ENCODE measurements at places on chromosomes 11 and 22.

- H3K4me1 ChIP-seq, result no peaks in the 10 kb centered on the region
- H3K27ac ChIP-seq, result no peak overlapping the region
- no peak overlapping the region for H3K4me3 ChIP-seq
Observed at GRCh38 chr22:23256986-23257888, 76.9 kb downstream of the BCR start.

GRCh38 chr22:19042285-19043120, 79.7 kb downstream of the DGCR2 start:
- H3K27ac ChIP-seq, result no peak overlapping the region
- H3K36me3 ChIP-seq, result peaks cover 89% of the 10 kb centered on the region
- no peaks in the 10 kb centered on the region for H3K4me1 ChIP-seq
- H3K27me3 ChIP-seq, result no peaks in the 10 kb centered on the region
- DNase-seq, result no peak

- H3K27me3 ChIP-seq, result no peaks in the 10 kb centered on the region
- H3K4me1 ChIP-seq, result peaks cover 48% of the 10 kb centered on the region
- no peak overlapping the region for H3K27ac ChIP-seq
- DNase-seq, result no peak
Observed at GRCh38 chr11:66278363-66279091, 552 bp downstream of the CNIH2 start.

DNA sequence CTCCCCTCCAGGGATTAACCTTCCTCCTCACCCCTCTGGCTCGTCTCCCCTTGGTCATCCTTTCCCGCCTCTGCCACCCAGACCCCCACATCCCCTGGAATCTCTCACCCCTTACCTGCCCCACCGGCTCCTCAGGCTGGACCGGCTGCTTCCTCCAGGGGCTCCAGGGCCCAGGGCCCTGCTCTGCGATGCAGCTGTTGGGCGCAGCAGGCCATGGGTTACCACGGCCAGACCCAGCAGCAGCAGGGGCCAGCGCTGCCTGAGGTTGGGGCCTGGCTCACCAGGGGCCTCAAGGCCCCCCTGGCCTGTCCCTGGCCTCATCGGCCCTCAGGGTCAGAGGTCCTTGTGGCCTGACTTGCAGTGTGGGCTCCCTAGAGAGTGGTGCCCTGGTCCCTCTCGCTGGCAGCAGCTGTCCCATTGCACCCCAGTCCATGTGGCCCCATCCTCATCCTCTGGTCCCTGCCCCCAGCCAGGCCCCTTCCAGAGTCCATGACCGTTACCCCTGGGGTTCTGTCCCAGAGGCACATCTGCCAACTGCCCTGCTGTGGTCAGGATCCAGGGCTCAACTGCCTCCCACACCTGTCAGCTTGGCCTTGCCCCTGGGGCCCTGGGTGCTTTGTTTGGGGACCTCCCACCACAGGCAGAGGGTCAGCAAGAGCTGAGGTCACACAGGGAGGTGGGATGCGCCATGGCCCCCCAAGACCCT, at the start of gene IGLL1:
Gene IGLL1 (minus strand): TSS at position 421 of the 706 bp plus-strand sequence. CDS start 100 bp downstream, at position 321.
- no peak within 1 kb of the TSS for H3K27ac ChIP-seq
- peaks cover 11% of the 10 kb centered on the region for H3K27me3 ChIP-seq
- DNase-seq, result no peak
- H3K4me1 ChIP-seq, result no peaks in the 10 kb centered on the region
- H3K4me3 ChIP-seq, result no peak within 1 kb of the TSS

DNA sequence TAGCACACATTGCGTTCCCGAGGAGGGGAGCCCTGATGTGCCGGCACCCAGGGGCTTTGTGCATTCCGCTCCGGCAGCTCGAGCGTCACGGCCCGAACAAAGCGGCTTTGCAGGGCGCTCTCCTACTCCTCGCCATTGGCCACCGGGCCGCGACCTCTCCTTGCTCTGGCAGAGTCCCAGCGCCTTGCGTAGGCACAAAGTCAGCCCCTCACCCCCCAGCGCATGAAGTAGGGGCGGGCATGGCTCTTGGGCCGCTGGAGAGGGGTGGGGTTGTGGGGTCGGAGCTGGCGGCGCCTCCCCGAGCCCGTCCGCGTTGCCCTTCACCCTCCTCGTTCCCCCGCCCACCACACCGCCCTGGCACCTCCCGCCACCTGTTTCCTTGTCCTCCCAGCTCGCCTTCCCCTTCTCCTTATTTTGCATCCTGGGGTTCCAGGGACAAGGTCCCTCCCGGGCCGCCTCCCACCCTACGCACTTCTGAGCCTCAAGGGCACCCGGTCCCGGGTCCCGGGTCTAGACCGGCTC, 753 bp upstream of the PPARA start:
- peaks cover 32% of the 10 kb centered on the region for H3K4me1 ChIP-seq
- DNase-seq, result peak; percentile 24
- H3K27ac ChIP-seq, result peak overlapping the region; percentile 21
- no peaks in the 10 kb centered on the region for H3K27me3 ChIP-seq

DNA sequence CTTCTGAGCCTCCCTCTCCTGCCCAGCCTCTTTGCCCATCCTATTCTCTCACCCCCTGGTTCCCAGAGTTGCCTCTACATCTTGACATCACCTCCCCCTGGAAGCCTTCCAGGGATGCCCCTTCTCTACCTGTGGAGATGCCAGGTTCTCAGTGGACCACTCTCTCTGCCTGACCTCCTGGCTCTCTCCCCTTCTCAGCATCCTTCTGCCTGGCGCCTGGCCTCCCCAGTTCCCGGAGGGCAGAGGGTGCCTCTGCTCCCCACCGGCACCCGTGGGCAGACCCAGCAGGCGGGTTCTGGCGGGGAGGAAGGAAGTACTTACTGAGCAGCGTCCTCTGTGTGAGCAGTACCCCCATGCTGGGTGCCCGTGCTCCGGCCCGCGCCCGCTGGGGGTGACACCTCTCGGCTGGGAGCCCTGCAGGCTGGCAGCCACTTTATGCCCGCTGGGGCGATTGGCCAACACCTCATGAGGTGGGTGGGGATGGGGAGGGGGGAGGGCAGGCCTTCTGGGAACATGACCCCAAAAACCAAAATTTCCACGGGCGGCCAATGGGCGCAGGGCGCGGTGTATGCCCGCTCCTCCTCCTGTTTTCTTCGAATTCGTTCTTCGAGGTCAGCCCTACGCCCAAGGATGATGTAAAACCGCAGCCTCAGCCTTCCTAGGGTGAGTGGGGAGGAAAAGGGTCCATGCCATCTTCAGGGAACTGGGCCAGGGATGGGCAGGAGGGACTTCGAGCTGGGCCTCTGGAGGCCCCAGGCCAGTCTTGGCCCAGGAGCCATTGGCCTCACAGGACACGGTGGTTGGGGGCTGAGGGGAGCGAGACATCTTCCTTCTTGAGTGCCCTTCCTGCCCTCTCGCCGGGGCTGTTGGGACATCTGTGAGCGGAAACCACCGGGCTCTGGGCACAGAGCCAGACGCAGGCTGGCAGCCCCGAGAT, at the start of gene OSM:
Gene OSM (minus strand): TSS at position 407 of the 937 bp plus-strand sequence. CDS start 52 bp downstream, at position 355.
- H3K36me3 ChIP-seq, result peaks cover 26% of the 10 kb centered on the region
- peaks cover 65% of the 10 kb centered on the region for H3K4me1 ChIP-seq
- no peaks in the 10 kb centered on the region for H3K27me3 ChIP-seq

- DNase-seq, result no peak
- H3K4me1 ChIP-seq, result no peaks in the 10 kb centered on the region
- no peaks in the 10 kb centered on the region for H3K36me3 ChIP-seq
- H3K27ac ChIP-seq, result no peak overlapping the region
- H3K27me3 ChIP-seq, result peaks cover 36% of the 10 kb centered on the region
Observed at GRCh38 chr22:33057363-33057995, 702 bp downstream of the SYN3 start.

- no peak overlapping the region for H3K4me3 ChIP-seq
- no peak overlapping the region for H3K27ac ChIP-seq
- peaks cover 18% of the 10 kb centered on the region for H3K4me1 ChIP-seq
- H3K36me3 ChIP-seq, result no peaks in the 10 kb centered on the region
Observed at GRCh38 chr11:35035894-35036408, 103.0 kb upstream of the CD44 start.

DNA sequence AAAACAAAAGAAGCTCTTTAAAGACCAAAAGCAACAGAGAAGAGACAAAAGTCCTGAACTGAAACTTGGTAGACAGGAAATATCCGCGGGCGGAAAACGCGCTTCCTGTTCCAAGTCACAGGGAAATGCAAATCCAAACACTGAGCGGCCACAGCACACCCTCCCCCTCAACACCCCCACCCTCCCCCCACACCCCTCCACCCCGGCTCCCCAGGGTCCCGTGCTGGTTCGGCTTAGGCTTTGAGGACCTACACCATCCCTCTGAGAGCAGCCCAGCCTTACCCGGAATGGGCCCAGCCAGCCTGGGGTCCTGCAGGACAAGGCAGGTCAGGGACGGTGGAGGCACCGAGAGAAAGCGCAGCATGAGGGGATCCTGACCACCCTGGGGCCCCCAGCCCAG, 160.4 kb downstream of the BRD1 start:
- H3K27me3 ChIP-seq, result peaks cover 15% of the 10 kb centered on the region
- H3K4me1 ChIP-seq, result peaks cover 37% of the 10 kb centered on the region
- H3K36me3 ChIP-seq, result no peaks in the 10 kb centered on the region
- DNase-seq, result no peak

DNA sequence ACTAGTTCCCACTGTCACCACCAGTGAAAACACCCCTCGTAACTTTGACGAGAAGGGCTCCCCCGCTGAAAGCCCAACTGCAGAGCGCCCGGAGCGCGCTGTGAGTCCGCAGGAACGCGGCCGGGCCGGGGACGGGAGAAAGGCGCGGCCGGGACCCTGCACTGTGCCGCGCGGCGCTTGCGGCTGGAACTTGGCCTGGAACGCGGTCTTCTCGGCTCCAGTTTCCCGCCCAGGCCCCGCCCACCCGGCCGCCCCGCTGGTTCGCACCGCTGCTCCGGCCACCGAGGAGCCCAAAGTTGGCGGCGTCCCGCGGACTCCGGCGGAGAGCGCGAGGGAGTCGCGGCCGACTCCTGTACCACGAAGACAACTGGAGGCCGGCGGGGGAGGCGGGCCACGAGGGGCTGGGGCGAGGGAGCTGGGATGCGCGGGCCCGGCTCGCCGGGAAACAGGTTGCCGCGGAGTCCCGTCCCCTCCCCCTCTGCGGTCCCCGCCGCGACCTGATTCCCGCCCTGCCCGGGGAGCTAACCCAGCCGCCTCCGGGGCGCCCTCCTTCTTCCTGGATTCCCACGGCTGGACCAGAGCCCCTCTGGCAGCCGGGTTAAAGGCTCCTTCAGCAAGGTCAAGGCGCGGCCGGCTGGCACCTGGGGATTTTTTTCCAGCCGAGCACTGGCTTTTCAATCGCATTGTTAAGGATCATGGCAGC, 3.4 kb downstream of the TENM4 start:
- DNase-seq, result no peak
- peaks cover 5% of the 10 kb centered on the region for H3K4me1 ChIP-seq
- no peaks in the 10 kb centered on the region for H3K36me3 ChIP-seq
- peaks cover 49% of the 10 kb centered on the region for H3K27me3 ChIP-seq
- no peak overlapping the region for H3K4me3 ChIP-seq
- H3K27ac ChIP-seq, result no peak overlapping the region

GRCh38 chr11:125626288-125626950, 1.5 kb downstream of the CHEK1 start:
- peak overlapping the region; percentile 98 for H3K27ac ChIP-seq
- no peaks in the 10 kb centered on the region for H3K27me3 ChIP-seq
- peaks cover 8% of the 10 kb centered on the region for H3K36me3 ChIP-seq

GRCh38 chr22:41822317-41823057, 10.4 kb upstream of the SREBF2 start:
- DNase-seq, result no peak
- no peak overlapping the region for H3K4me3 ChIP-seq
- peaks cover 5% of the 10 kb centered on the region for H3K4me1 ChIP-seq

GRCh38 chr11:94876645-94877442, 96.5 kb downstream of the CWC15 start:
- H3K27me3 ChIP-seq, result no peaks in the 10 kb centered on the region
- H3K36me3 ChIP-seq, result no peaks in the 10 kb centered on the region
- DNase-seq, result peak; percentile 15
- H3K4me3 ChIP-seq, result no peak overlapping the region
- H3K4me1 ChIP-seq, result peaks cover 7% of the 10 kb centered on the region

DNA sequence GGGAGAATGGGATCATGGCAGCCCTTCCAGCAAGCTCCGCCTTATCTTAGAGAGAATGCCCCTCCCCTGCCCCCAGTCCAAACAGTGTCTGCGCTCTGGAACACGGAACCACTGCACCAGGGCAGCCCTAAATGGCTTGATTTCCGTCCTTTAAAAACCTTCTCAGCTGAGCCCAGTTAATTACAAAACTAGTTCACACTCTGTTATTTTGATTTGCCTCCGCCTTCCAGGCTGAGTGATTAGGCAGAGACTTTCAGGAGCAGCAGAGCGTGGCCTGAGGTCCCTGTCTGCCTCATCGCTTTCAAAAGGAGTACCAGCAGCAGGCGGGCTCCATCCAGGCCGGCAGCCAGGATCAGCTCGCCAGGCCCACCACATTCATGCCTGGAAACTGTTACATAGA, 313.0 kb downstream of the BRD1 start:
- H3K27me3 ChIP-seq, result no peaks in the 10 kb centered on the region
- H3K4me3 ChIP-seq, result no peak overlapping the region
- no peaks in the 10 kb centered on the region for H3K36me3 ChIP-seq
- no peak for DNase-seq
- peaks cover 11% of the 10 kb centered on the region for H3K4me1 ChIP-seq
- H3K27ac ChIP-seq, result no peak overlapping the region

DNA sequence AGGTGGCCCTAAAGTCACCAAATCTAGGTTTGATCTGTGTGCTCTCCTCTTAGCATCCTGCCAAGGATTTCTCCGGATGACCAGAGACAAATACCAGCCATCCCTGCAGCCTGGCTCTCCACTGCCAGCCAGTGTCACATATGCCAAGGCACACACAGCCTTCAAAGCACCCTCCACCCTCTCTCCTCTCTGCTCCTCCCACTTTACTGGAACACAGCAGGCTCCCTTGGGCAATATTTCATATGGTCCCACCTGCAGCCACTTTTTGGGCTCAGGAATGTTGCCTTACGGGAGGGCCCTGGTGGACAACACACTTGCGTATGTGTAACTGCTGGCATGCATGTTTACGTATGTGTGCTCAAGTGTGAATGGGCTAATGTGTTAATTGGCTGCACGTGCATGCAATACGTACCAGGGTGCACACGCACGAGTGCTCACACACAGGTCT, 183.9 kb downstream of the CEP164 start:
- no peaks in the 10 kb centered on the region for H3K36me3 ChIP-seq
- no peak for DNase-seq
- no peak overlapping the region for H3K27ac ChIP-seq
- H3K4me1 ChIP-seq, result no peaks in the 10 kb centered on the region
- H3K27me3 ChIP-seq, result no peaks in the 10 kb centered on the region
- H3K4me3 ChIP-seq, result no peak overlapping the region

GRCh38 chr22:42754658-42755057, 34.0 kb upstream of the A4GALT start:
- no peak overlapping the region for H3K4me3 ChIP-seq
- DNase-seq, result no peak
- no peaks in the 10 kb centered on the region for H3K36me3 ChIP-seq
- H3K27me3 ChIP-seq, result no peaks in the 10 kb centered on the region
- H3K4me1 ChIP-seq, result no peaks in the 10 kb centered on the region

GRCh38 chr22:48301421-48301820, 1526.3 kb downstream of the BRD1 start:
- H3K4me3 ChIP-seq, result no peak overlapping the region
- no peaks in the 10 kb centered on the region for H3K27me3 ChIP-seq
- no peaks in the 10 kb centered on the region for H3K36me3 ChIP-seq

DNA sequence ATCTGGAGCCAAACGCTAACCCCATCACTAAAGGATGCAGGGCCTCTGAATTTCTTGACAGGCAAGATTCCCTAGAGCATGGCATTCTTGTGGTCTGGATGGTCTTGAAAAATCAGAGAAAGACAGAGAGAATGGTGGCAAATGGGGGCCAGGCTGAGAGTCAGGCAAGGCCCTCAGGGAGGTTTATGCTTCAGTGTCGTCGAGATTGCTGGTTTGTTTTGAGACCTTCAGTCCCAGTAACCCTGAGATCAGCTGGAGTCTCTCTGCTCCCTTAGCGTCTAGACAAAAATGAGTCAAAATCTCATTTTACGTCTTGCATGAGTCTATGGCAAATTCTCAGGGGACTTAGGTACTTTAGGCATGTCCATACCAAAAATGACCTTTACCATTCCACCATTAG, 539.3 kb downstream of the SOX6 start:
- H3K4me3 ChIP-seq, result no peak overlapping the region
- no peaks in the 10 kb centered on the region for H3K36me3 ChIP-seq
- DNase-seq, result no peak
- H3K27ac ChIP-seq, result no peak overlapping the region
